ENCODE measurements at places on chromosomes 2 and 18.

DNA sequence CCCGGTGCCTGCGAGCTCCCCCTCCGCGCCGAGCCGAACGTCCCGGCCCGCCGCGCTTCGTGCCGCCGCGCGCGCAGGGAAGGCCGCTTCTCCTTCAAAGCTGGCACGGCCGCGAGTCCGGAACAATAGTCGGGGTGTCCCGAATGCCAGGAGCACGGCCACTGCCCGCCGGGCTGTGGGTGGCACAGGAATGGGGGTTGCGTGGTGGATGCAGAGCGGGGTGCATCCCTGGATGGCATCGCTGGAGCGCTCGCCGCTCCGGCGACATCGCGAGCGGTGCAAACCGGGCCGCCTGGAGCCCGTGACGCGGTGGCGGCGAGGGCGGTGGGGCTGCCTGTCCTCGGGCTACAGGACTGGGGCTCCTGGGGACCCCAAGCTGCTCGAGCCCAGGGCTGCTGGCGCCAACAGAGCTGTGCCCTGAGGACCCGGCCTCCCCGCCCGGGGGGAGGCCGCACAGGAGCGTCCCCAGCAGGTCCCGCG, 1.1 kb upstream of the SATB2 start:
- peak; percentile 35 for DNase-seq

- DNase-seq: no peak
Observed at GRCh38 chr2:224837066-224837465, 120.9 kb upstream of the CCDC195 start.

DNA sequence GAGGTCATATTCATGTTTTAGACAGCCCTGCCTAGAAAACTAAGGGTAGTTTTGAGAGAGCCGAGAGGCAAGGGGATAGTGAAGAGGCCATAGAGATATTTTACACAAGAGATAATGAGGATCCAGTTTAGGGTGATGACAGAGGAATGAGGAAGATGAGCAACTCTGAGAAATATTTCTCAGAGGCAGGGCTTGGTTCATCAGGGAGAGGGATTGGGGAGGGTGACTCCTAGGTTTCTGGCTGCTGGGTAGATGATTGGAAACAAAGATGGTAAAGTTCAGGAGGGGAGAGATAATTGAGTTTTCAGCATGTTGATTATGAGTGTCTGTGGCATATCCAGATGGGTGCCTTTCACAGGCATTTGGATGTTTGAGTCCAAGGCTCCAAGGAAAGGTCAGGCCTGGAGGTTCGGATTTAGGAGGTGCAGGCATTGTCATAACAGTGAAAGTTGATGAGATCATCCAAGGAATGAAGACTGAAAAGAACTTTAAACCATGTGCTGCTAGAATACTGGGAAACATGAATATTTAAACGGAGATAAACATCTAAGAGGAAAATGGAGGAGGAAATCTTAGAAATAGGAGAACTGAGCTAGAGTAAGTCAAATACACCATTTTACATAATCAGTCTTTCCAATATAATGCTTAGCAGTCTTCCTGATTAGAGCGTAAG, 7.4 kb downstream of the MYL12B start:
- DNase-seq: no peak

DNA sequence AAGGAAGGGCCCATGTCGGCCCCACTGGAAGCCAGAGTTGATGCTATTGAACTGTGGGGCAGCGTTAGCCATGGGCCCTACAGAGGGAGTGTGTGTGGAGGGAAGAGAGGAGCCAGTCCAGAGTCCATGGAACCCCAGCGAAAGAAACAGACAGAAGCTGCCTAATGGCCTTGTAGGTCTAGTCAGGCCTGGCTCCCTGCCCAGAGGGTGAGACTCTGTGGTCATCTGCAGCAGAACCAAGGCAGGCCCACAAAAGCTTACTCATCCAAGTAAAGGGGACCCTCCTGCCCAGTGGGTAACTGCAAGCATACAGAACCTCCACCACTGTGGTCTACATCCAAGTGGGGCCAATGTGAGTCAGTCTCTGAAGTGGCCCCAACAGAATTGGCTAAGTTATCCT, 439.8 kb downstream of the TGIF1 start:
- DNase-seq: no peak

DNA sequence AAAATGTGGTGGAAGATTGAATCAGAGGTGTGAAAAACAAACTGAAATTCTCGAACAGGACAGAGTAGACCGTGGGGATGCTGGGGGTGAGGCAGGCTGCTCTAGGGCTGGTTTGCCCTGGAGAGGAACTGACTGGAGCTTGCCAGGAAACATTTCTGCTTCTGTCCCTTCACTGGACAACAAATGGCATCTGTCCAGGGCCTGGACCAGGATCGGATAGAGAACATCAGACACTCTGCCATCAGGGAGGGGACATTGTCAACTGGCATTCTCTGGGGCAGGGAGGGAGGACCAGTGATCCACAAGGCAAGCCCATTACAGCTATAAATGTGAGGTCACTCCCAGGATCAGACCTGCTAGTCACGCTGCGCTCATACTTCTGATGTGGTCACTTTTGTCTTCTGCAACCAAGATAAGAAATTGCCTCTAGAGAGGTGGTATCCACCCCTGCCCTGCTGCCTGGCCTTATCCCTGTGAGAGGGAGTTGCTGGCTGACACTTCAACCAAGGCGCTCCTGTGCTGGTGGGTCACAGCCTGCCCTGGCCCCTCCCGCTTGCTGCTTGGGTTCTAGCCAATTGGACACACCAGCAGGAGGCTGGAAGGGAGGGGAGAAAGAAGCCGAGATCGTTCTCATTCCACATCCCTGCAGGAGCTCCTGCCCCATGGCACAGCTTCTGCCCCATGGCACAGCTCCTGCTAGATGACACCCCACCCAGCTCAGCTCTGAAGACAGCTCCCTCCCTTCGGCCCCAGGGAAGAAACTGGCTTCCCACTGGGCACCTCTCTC, 8.7 kb downstream of the NPPC start:
- DNase-seq: no peak

- peak; percentile 69 for DNase-seq
Observed at GRCh38 chr2:219308142-219309101, 779 bp downstream of the PTPRN start.

- no peak for DNase-seq
Observed at GRCh38 chr2:85695691-85696668, 1.8 kb downstream of the GNLY start.

GRCh38 chr2:82748653-82749052, 1710.4 kb downstream of the SUCLG1 start:
- DNase-seq: no peak

DNA sequence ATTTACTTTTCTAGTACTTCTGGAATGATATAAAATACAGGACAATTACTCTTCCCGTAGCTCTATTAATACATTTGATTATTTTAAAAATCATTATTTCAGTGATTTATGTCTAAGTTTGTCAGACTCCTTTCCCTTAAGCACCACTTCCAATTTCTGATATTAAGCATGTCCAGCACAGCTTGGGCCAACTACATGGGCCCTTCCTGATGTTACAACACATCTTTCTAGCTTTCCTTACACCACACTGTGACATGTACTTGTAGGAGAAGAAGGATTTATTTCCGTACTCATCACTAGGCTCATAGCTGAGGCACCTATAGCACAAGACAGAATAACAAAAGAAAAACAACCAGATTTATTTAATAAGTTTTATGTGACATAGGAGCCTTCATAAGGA, 134.8 kb upstream of the HNRNPA3 start:
- no peak for DNase-seq

GRCh38 chr2:9288233-9288632, 81.6 kb downstream of the ASAP2 start:
- no peak for DNase-seq

DNA sequence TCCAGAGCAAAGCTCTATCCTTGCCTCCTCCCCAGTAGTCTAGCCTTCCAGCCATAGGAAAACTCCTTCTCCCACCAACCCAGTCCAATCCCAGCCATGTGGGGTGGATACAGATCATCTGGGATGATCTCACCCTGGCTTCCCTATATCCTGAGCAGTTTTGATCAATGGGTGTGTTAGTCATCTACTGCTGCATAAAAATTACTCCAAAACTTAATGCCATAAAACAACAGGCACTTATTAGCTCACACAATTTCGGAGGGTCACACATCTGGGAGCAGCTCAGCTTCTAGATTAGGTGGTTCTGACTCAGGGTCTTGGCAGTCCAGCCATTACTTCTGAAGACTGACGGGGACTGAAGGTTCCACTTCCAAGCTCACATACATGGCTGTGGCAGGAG, 190.4 kb downstream of the SPP2 start:
- no peak for DNase-seq

DNA sequence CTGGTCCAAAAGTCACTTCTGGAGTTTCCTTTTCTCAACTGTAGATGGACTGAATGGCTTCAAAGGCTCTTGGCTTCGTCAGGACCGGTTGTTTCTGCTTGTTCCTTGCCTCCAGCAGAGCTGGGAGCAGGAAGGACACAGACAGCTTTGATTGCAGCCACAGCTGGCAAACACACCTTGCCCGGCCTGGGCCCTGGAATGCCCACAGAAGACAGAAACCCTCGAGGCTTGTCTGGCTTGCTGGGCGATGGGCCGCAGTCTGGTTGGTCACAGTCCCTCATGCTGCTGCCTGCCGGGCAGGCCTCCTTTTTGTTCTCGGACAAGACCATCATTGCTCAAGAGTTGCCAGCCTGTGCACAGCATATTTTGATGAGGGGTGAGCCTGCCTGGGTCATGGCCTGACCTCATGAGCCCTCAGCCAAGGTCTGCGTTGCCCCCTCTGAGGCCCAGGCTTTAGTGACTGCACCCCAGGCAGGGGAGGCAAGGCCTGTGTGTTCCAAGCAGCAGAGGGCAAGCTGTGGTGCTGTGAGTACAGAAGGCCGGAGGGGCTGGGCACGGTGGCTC, 37.8 kb downstream of the ATP6V1C2 start:
- DNase-seq: no peak

DNA sequence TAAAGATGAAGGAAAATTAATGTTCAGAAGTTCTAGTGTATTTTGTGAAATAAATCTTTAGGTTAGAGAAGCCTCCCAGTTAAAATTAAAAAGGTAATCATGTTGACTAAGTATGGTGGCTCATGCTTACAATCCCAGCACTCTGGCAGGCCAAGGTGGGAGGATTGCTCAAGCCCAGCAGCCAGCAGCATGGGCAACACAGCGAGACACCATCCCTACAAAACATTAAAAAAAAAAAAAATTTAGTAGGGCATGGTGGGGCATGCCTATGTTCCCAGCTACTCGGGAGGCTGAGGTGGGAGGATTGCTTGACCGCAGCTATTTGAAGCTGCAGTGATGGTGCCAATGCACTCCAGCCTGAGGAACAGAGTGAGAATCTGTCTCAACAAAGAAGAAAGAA, 17.9 kb downstream of the XPO1 start:
- DNase-seq: no peak

DNA sequence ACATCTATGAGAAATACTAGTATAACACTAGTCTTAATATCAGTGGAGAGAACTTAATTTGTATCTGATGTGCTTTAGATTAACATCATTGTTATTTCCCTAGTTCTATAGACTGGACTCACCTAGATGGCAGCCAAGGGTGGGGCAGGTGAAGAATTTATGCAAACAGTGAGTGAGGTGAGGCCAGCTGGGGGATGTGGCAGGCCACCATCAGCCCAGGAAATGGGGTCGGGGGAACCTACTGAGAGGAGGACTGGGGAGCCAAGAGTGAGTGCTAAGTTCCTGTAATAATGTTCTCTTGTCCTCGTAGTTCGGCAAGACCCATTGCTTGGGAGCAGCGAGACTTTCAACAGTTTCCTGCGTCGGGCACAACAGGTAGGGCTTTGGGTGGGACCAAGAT, 2.5 kb downstream of the SNX17 start:
- DNase-seq: no peak

GRCh38 chr2:190062053-190062452, 476 bp downstream of the MSTN start:
- no peak for DNase-seq

Measured in umbilical cord (tissue), 2 donors.